GM12891 (cell line): ENCODE measurements at places on chromosomes 11 and 22.

- no peak for DNase-seq
Observed at GRCh38 chr11:125025968-125026367, 37.1 kb upstream of the SLC37A2 start.

DNA sequence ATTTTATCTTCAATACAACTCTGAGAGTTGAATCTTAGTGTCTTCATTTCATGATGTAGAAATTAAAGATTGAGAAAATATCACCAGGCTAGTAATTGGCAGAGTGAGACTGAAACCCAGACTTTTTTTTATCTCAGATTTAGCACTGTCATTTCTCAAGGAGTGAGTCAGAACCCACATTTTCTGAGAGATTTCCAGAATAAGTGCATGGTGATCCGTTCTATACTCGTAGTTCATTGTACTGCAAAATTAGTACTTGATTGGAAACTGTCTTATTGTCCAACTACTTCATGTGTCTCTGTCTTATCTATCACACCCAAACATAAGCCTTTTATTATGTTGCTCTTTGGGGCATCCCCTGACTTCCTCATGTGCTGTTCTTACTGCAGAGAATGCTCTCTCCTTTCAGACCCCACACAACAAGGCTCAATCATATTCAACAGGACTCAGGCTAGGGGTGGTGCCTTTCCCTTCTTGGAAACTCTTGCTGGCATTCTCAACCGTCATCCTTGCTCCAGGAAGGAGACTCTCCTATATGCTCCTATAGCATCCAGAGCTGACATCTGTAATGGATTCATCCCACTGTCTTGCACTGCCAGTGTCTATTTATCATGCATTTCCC is 76.7 kb upstream of the BLID start:
- no peak for DNase-seq

- DNase-seq, result no peak
Observed at GRCh38 chr22:23237201-23237798, 57.0 kb downstream of the BCR start.

GRCh38 chr11:126521196-126521595 is 165.7 kb downstream of the ST3GAL4 start:
- DNase-seq, result no peak

GRCh38 chr11:75673977-75674582 is 5.2 kb upstream of the MAP6 start:
- no peak for DNase-seq

DNA sequence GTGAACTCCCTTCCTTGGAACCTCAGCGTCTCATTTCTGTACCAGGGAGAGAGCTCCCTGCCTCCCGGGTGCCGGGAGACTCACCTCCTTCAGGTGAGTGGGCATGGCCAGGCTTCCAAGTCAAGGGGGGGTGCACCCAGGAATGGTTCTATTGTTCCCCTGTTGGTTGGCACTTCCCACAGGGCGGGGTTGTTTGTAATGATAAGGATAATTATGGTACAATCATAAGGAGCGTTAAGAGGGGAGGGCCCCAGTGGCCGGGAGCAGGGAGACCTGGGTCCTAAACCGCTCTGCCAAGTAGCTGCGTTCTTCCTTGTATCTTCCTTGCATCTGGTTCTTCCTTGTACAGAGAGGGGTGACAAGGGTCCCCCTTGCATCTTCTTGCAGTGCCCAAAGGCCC is 79.1 kb downstream of the LRRC32 start:
- DNase-seq, result no peak

GRCh38 chr22:44057401-44057987 is 33.4 kb downstream of the PARVB start:
- no peak for DNase-seq

- no peak for DNase-seq
Observed at GRCh38 chr22:33747029-33747428, 173.2 kb downstream of the LARGE1 start.

DNA sequence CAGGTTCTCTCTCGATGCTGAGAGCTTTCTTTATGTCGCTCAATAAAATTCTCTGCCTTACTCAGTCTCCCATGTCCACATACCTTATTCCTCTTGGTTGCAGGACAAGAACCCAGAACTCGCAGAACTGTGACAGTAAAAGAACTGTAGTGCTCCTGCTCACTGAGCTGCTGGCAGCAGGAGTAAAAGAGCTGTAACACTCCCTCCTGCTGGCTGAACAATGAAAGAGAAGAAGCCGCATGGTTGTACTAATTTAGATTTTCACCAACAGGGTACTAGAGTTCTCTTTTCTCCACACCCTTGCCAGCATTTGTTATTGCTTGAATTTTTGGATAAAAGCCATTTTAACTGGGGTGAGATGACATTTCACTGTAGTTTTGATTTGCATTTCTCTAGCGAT is 433.2 kb downstream of the GUCY1A2 start:
- no peak for DNase-seq

- no peak for DNase-seq
Observed at GRCh38 chr11:94196363-94196762, 67.7 kb downstream of the PANX1 start.
